Activated CD8-positive, alpha-beta memory T cell treated with anti-CD3 and anti-CD28 coated beads for 1 hour (primary cell): ENCODE measurements at places on chromosomes 5 and 9.

- no peak for DNase-seq
These were observed at the start of gene TNFSF15 for GRCh38 chr9:114805670-114806525. Gene TNFSF15 (minus strand): TSS chr9:114806039. CDS start chr9:114806012, 27 bp downstream.

- DNase-seq, result no peak
These were observed 475.1 kb downstream of the SPOCK1 start for GRCh38 chr5:137024044-137024443.

- no peak for DNase-seq
These were observed 107.3 kb downstream of the CD180 start for GRCh38 chr5:67089200-67089725.

DNA sequence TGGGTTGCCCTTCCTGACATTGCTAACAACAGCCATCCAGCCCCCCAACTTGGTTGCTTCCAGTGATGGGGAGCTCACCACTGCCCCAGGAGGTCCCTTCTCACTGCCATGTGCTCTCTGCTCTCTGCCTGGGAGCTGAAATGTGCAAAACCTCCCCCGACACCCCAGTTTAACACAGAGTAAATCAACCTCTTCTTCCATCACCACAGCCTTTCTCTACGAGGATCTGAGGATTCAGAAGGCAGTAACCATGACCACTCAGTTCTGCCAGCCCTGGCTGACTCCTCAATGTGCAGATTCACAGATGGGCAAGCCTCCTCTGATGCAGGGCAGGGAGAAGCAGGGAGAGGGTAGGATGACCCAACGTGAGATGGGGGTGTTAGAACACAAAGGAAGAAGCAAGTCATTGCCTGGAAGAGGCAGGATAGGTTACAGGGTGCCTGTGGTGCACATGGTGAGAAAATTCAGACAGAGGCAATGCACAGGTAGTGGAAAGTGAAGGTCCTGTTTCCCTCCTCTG, 185.0 kb downstream of the DAB2IP start:
- no peak for DNase-seq

DNA sequence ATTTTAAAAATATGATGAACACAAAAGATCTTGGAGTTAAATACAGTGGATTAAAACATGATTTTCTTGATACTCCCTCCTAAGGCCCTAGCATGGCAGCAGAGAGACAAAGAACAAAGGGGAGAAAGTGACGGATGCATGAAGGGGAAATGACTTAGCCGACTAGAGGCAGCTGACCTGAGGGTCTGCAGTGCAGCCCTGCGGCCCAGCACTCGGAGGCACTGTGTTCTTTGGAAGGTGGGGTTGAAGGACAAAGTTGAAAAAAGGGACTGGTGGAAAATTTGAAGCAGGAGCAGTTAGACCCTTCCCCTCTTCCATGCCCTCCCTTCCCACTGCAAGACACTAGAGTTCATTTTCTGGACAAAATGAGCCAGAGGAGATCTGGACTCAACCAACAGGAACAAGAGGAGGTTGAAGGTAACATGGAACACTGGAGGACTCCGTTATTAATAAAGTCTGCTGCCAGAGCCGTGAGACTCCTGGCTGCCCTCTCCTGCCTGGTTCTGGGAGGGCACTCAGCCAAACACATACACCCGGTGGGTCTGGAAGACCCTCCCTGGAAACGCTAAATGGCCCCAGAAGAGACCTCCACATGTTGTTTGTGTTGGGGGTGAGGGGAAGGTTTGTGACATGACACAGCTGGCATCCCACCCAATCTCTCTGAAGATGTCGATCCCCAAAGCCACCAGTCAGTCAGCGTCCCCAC, 98.1 kb downstream of the JMY start:
- DNase-seq, result no peak

GRCh38 chr9:125785248-125785751, 38.1 kb downstream of the PBX3 start:
- DNase-seq, result no peak

GRCh38 chr5:19140276-19140675, 847.7 kb downstream of the CDH18 start:
- no peak for DNase-seq

- no peak for DNase-seq
These were observed 423.8 kb downstream of the BNC2 start for GRCh38 chr9:16446636-16447035.

DNA sequence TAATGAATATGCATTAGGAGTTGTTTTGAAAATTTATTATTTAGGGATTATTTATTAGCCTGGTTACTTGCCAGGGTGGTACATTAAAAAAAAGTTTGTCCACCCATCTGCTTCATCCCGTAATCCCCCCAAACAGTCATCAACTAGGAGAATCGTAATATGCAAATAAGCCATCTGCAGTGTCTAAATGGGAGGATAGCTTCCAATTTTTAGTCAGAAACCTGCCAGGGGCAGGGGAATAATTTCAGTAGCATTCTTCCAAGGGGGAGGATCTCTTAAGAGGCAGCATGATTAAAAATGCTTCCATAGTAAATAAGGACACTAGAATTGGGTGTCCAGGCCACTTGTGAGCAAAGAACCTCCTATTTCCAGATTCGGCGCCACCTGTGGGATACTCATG, 43.3 kb downstream of the SH3GL2 start:
- DNase-seq, result no peak

DNA sequence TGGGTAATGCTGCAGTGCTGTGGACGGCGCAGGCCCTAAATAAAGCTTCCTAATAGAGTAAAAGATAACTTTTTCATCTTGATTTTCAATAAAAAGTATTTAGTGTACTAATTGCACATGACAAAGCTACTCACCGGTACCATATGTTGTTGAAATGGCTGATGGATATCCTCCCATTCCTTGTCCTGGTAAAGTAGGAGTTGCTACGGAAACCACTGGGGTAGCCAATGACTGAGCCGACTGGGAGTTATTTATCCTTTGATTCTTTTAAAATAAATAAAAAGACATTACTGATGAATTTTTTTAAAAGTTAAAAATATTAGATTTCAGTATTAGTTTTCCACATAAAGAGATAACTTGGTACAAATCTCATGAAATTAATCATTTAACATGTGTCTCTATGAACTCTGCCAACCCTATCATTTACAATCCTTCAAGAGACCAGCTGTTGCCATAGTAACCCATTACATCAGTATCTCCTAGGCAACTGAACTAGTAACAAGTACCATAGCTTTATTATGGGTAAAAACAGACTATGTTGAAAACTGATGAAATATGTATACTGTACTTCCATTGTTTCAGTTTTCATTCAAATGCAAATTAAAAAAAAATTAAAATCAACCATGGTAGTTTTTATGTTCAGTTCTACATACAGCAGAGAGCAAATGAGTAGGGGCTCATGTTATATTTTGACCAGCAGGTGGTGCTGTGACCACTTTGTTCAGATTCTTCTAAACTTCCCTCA, 153.7 kb downstream of the MEF2C start:
- peak; percentile 22 for DNase-seq

DNA sequence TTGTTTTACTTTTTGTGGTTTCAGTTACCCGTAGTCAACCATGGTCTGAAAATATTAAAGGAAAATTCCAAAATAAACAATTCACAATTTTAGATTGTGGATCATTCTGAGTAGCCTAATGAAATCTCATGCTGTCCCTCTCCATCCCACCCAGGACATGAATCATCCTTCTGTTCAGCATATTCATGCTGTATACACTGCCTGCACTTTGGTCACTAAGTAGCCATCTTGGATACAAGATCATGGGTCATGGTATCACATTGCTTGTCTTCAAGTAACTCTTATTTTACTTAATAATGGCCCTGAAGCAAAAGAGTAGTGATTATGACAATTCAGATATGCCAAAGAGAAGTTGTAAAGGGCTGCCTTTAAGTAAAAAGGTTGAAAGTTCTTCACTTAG, 536.5 kb upstream of the ACO1 start:
- no peak for DNase-seq

DNA sequence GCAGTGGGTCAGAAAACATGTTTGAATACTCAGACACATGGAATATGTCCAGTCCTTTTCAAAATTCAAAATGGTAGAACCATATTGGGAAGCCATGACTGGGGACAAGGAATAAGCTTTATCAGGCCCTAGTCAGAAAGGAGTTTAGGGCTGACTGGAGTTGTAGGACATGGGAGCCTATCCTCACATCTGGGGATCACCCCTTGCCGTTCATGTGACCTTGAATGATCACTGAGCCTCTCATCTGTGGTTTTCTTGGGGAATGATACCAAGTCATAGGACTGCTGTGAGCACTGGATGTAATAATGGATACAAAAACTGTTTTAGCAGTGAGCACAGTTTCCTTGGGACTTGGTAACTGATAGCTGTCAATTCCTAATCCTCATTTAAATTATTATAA, 84.7 kb downstream of the IQGAP2 start:
- DNase-seq, result no peak

GRCh38 chr5:151251001-151251551, 1.9 kb upstream of the GM2A start:
- no peak for DNase-seq
